ENCODE measurements at places on chromosomes 11 and 22.

GRCh38 chr22:44583854-44584253 lies 85.8 kb upstream of the RTL6 start:
- DNase-seq = no peak

DNA sequence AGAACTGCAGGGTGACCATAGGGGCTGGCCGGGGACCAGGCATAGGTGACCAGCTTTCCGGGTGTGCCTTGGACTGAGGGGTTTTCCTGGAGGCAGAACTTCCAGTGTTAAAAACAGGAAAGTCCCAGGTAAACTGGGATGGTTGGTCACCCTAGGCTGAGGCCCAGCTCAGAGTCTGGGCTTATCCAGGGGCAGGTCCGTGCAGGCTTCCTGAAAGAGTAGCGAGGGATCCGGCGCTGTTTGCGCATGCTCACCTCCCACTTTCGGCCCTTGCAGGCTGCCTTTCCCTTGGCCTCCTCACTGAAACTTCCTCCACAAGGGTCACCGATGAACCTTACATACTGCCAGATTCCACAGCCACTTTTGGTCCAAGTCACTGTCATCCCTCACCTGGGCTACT lies 119.8 kb upstream of the PLET1 start:
- no peak for DNase-seq

DNA sequence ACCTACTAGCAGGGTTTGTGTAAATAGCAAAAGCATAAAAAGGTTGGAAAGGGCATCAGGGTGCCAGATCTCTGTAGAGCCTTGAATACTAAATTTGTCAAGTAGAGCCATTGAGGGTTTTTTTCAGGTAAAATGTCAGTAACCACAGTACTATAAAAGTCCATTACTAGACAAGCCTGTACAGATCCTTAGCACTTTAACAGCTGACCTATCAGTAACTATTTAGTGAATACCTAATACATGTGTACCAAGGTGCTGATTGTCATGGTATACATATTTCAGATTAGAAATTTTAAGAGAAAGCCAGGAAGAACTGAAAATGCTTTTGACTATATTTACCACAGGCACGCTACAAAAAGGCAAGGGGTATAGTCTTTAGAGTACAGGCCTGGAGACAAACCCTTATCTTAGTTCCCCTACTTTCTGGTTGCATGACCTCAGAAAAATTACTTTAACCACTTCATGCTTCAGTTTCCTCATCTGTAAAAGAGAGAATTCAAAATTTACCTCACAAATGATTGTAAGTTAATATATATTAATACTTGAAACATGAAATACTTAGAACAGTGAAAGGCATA lies 57.9 kb downstream of the RAB38 start:
- no peak for DNase-seq

GRCh38 chr22:46588279-46589140 lies 31.7 kb upstream of the GRAMD4 start:
- DNase-seq = no peak

DNA sequence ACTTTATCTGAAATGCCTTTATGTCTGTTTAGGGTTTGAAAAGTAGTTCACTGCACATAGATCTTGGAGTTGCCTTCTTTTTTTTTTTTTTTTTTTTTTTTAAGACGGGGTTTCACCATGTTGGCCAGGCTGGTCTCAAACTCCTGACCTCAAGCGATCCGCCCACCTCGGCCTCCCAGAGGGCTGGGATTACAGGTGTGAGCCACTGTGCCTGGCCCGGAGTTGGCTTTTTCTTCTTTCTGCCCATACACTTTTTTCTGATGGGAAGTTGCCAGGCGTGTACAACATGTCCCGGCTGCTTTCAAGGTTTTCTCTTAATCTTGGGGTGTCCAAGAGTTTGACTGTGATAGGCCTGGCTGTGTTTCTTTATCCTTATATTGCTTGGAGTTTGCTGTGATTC lies 12.9 kb upstream of the GNB1L start:
- DNase-seq = no peak

DNA sequence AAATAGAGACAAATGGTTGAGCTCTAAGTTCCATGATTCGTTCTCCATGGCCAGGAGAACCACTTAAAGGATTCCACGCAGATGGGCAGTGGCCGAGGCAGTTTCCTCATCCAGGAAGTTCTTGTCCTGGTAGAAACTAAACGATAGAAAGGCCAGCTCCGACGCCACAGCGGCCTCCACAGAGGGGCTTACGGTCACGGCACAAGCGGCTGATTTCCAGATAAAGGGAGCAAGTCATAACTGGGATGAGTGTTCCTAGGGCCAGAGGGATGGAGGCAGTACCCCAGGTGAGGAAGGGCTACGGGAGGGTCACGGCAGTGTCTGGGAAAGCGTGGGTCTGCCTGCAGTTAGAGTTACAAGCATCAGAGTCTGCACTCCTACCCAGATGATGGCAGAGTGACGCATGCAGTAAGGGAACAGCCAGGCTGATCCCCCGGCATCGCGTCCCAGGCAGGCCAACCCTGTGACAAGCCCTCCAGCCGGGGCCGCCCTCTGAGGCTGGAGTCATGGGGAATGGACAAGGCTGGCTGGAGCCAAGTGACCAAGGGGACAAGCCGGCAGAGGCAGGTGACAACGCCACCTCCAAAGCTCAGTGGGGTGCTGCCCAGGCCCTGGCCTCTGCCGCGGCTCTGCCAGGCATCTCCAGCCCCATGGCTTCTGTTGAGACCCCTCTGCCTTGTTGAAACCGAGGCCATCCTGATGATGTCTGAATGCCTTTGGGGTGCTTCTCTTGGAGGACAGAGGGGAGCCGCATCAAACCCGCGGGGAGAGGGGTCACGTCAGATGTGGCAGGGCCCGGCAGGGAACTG lies 475.1 kb downstream of the BRD1 start:
- no peak for DNase-seq

DNA sequence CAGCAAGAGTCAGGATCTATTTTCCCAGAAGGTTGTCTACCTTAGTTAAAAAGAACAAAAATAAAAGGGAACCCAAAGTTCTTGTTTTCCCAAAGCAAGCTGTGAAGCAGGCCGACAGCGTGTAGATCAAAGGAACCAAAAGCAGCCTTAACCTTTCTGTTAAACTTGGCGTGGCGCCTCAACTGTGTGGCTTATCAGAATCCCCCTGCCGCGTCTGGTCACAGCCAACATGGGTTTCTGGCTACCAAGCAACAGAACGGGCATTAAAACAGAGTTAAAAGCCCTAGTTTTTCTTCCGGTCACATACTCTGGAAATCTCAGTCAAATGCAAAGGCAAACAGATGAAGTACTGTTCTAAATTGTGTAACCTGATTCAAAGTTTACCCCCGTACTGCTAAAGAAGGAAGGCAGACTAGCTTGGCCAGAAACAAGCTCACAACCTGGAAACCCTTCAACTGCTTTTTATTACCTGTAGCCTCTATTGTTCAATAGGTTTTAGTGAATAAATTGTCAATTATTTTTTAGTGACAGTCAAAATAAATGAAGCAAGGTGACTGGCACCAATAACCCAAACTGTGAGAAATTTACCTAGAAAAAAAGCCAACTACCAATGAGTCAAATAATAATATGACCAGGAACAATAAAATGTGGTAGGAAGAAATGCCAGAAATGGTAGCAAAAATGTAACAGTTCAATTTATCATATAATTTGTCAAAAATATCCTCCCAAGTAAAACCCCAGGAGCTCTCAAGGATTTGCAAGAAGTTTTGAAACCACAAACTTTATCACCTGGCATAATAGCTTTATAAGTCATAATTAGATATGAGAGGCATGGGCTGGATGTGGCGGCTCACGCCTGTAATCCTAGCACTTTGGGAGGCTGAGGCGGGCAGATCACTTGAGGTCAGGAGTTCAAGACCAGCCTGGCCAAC lies 21.4 kb downstream of the CHKA start:
- DNase-seq = no peak

- no peak for DNase-seq
These were observed 7.7 kb downstream of the KCTD21 start for GRCh38 chr11:78180751-78181150.

- no peak for DNase-seq
These were observed 3.1 kb upstream of the PANX3 start for GRCh38 chr11:124608147-124608546.

DNA sequence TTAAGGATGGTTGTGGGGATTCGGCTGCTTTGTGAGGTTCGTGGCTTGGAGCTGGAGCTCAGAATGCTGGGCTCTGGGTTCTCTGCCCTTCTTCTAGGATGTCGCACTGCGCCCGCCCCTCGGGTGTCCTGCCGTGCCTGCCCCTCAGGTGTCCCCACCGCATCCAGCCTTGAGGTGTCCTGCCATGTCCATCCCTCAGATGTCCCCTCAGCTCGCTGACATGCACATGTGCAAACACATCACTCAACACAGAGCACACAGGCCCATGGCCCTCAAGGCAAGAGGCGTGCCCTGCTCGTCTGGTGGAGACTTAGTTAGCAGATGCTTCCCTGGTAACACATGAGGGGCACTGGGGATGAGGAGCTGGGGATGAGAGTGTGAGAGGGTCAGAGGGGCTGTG lies 359.3 kb downstream of the TBC1D22A start:
- DNase-seq = no peak

DNA sequence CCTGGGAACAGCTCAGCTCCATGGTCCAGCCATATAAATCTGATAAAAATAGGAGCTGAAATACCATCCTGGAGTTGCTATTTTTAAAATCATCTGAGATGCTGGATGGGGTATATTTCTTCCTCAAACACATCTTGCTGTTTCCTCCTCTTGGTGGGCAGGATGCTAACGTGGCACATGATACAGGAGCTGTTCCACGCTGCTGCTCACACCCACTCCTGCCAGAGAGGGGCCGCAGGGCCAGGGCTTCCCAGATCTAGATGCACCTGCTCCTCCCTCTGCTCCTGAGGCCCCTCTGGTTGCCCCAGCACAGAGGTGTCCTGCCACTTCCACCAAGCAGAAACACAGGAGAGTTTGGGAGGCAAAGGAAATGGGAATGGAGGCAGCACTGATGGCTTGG lies 3.3 kb upstream of the ST3GAL4 start:
- no peak for DNase-seq

DNA sequence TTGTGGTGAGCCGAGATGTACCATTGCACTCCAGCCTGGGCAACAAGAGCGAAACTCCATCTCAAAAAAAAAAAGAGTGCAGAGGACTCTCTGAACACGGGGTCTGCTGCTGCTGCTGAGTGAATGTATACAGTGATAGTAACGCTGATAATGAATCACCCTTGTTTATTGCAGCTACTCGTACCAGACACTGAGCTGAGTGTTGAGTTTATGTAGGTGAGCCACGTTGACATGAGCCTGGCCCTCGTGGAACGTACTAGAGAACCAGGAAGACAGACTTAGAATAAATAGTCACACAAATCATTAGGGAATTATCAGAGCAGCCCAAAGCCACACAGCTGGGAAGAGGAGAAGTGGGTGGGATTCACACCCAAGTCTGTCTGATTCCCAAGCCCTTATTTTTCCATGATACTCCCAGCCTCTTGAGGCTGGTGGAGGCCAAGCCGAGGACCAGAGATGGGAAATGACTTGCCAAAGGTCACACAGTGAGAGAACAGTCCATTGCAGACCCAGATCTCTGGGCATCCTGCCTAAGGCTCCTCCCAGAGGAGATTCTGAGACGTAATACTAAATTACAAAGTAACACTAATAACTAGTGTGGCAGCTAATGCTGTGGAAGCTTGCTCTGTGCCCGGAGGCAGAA lies 34.8 kb downstream of the MB start:
- no peak for DNase-seq

DNA sequence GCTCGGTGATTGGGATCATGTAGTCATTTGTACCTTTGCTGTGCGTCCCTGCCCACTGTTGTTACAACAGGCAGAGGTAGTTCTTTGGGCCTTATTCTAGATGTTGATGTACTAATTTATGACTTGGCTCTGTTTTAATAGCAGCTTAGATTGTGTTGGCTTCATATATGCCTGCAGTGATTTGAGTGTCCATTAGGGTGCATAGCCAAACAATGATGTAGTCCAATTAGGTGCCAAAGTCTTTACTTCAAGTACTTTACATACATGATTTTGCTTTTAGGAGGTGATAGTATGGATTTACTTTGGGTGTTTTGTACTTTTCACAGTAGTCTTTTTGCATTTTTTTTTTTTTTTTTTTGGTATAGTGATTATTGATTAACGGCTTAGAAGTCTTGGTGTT lies 46.4 kb downstream of the PPP6R3 start:
- no peak for DNase-seq

GRCh38 chr22:41286639-41287091 lies 678 bp upstream of the RANGAP1 start:
- no peak for DNase-seq

DNA sequence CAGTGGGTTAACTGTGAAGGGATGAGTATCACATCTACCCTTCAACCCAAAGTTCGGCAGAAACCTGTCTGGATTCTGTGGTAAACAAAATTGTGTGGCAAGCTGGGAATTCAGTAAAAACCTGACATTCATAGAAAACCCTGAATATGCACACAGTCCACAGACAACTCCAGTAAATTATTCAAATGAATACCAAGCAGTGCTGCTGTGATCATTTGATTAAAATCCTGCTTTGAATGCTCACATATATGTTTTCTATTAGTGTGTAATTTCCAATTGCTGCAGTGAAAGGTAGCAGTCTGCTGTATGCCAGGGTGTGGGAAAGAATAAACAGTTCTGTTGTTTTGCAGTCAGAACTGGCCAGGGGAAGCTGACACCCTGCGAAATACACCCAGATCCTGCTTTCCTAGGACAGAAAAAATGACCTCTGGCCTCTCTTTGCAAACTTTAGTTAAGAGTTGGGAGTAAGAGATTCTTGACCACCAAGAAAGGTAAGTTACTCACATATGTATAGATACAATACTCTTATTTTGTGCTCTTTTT lies 217.8 kb downstream of the FAM76B start:
- no peak for DNase-seq

DNA sequence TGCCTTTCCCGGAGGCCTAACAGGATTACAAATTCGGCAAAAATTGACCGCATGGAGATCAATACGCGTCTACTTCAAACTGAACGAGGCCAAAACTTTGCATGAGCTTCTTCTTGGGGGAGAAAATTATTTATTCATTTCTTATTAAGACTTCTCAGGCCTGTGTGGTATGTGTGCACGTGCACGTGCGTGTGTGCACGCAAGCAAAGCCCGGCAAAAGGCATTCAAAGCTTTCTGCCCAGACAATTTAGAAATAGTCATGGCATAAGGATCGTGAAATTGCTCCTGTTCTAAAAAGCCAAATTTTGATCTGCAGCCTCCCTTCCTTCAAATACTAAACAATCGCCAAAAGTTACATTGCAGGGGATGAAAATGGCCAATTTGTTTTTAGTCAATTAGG lies 14.6 kb downstream of the MN1 start:
- DNase-seq = no peak

- DNase-seq = no peak
These were observed 8.9 kb downstream of the LTO1 start for GRCh38 chr11:69666261-69666660.

GRCh38 chr22:33605666-33606065 lies 314.6 kb downstream of the LARGE1 start:
- no peak for DNase-seq

- DNase-seq = no peak
These were observed 1325.8 kb downstream of the TBC1D22A start for GRCh38 chr22:48088251-48088650.

Data from AG04449 (cell line).